Stimulated activated CD4-positive, alpha-beta T cell treated with anti-CD3 and anti-CD28 coated beads, TNF-alpha, amount 100 ng/mL, for 4 hours (primary cell): ENCODE measurements at places on chromosomes 4 and X.

DNA sequence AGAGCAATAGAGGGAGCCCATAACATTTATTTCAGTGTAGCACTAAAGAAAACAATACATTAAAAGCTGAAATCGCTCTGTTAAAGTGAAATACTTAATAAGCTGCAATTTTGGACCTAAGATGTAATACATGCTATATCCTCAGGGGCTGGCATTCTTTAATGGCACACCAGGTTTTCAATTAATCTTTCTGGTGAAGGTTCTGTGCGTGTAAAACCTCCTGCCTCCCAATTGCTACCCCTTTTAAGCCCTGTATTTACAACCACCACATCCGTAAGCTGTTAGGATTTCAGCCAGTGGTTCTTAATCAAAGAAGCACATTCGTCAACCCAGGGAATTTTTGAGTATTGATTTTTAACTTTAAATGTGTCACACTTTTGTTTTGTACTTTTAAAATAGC lies 7.6 kb upstream of the COMMD8 start:
- DNase-seq, result no peak

DNA sequence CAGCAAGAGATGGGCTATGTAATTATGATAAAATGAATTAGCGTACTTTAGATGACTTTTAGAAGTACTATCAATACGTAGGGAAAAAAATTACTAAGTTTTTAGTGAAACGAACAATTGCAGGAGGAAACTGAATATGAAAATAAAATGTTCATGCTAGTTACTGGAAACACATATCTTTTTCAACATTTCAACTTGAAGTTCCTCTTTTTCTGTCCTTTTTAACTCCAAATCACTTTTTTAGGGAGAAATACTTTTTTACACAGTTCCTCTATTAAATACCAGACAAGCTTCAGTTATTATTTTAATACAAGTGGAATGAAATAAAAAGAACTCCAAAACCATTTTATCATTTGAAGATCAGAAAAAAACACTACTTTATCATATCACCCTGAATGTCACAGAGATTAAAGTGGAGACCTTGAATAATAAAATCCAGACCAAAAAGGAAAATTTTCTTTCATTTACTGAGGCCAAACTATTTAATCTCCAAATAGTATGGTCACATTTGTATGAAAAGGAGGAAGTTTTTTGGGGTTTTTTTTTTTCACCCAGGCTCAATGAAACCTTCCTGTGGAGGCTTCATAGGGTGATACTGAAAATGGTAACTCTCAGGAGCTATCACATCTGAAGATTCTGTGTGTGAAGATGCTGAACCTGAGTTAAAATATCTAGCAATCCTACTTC lies 306.2 kb downstream of the INPP4B start:
- DNase-seq, result no peak

DNA sequence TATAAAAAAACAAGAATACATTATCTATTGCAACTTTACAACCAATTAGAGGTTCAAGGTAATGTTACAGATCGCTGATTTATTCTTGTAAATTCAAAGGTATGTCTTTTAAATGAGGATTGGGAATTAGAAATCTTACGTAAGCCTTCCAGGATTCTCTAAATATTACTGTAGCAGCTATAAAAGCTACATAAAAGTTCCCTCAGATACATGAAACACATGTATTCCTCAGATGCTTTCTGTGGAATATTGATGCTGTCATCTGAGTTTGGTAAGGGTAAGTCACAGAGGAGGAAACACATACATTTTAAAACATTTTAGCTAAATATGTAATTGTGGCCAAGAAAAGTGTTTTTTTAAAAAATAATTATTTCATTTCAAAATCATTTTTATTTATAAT lies 3.4 kb downstream of the AFP start:
- DNase-seq, result no peak

DNA sequence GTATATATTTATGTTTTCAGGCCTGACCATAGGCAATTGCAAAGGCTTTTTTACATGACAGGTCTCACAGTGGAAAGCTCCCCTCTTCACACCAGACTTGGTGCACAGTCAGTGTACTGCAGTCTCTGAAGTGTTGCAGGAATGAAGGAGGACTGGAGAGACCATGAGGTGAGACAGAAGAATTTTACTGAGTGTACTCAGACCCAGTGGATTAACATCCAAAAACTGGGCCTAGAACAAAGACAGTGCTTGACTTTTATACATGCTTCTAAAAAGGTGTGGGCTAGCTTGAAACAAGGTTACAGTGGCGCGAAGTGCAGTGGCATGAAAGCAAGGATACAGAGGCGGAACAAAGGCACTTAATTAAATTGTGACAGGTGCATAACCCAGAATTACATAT lies 822.9 kb downstream of the RAPGEF2 start:
- no peak for DNase-seq

DNA sequence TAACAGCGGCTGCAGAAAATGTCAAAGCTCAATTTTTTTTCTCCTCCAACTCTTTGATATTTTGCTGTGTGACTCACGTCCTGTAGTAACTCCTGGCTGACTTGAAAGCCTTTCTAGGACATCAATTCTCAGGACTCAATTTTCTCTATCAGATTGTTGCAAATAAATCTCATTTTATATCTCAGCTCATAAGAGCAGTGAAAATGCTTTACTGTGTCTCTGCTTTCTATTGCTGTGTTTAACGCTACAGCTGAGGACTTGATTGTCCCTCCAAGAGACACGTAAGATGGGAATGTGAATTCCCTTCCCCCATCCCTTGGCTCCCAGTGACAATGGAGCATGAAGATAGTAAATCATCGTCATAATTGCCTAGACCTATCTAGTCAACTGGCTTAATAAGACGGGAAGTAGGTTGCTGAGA lies 20.5 kb upstream of the CBR4 start:
- no peak for DNase-seq

GRCh38 chr4:185576314-185576961 lies 41.1 kb upstream of the PDLIM3 start:
- DNase-seq, result no peak

DNA sequence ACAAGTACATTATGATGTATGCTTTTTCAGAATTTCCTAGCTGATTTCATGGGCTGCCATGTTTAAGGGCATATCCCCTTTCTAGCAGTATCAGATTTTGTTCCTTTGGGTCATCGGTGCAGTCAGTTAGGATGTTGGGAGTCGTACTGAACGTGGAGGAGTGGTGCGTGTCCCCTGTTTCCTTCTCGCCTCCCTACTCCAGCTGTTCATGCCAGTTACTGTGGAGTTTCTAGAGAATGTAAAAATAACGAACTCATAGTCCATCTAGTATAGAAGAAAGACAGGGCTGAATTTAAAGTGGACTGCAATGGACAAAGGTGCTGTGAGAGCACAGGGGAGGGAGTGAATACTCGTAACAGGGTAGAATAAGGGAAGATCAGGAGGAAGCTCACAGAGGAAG lies 111.3 kb downstream of the CEP135 start:
- no peak for DNase-seq
